ENCODE measurements at places on chromosomes 7 and 10. TPM values are rescaled to one million over a fixed set of nuclear protein-coding genes. Genes with fewer than 3 reads are reported as not detected.

LOXL4 gene
- total RNA-seq: 1.4 TPM

PRTFDC1 gene
- total RNA-seq: 24.2 TPM

TEX47 gene
- not detected for total RNA-seq

GRCh38 chr7:12031638-12032037 lies 179.5 kb upstream of the TMEM106B start:
- DNase-seq: peak; percentile 30

DNA sequence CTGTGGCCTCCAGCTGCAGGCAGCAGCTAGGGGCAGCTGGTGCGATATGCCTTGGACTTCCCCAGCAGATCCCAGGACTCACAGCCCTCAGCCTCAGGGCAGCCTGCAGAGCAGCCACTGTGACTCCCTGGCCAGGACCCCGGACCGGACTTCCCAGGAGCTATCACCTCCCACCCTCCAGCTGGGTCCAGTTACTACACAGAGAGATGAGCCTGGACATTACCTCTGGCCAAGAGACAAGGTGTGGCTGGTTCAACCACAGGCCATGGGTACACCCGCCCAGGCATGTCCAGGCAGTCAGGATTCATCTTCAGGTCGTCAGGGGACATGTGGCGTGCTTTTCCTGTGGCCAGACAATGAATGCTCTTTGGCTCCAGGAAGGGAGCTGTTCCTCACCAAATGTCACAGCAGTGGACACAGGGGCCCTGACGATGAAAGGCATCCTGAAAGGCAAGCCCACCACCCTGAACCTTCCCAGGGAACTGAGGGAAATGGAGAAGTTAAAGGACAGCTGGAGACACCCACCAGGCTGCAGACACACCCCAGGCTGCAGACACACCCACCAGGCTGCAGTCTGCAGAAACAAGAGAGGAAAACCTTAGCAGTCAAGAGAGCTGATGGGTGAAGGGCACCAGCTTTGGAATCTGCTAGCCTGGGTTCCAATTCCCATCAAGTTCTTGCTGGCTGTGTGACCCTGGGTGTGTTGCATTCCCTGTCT lies 25.8 kb upstream of the NANOS1 start:
- no peak for DNase-seq

Measured in endothelial cell of umbilical vein (primary cell).